Activated naive CD8-positive, alpha-beta T cell treated with anti-CD3 and anti-CD28 coated beads for 36 hours (primary cell): ENCODE measurements at places on chromosomes 12 and 14.

- no peak for DNase-seq
These were observed 115.3 kb upstream of the CPSF6 start for GRCh38 chr12:69123919-69124638.

DNA sequence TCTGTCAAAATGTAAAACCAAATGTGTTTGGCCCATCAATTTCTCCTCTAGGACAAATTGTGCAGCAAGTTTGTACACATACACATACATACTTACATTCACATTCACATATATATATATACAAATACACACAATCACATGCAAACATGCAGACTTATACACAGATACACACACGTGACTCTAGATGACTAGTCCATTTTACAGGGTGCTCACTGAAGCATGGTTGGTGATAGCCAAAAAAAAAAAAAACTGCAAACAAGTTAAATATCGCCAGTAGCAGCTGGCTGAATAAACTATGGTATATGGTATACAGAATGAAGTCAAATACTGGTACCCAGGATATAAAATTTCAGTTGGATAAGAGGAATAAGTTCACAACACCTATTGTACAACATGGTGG is 77.9 kb downstream of the SLC25A21 start:
- no peak for DNase-seq

DNA sequence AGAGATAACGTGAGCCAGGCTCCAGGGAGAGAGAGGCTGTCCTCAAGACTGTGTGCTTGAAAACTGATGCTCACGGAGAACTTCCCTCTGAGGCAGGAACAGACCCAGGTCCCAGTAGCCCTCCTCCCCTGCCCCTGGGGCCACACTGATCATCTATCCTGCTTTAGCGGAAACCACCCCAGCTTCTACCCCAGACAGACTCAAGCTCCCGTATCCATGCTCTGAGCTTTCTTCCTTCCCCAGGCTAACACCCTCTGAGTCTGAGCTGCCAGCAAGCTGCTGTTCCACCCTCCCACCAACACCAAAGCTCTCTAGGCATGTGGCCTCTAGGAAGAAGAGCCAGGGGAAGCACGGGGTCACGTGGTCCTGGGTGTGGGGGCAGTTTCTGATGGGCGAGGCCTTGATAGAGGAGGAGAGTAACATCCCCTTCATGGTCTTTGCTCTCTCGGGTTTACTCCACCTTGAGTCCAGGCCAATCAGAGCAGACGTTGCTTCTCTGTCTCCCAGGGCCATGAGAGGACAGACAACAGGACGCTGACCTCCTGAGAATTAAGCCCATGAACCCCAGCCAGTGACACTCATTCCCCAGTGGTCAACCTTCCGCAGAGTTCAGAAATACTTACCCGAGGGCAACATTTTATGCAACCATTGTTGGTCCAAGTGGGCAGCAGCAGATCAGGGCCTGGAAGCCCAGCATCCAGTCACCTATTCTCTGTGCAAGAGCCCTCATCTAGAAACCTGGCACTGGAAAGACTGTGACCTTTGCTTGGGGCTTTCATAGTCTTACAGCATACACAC is 1.4 kb downstream of the PCK2 start:
- DNase-seq: peak; percentile 79

GRCh38 chr12:24931666-24932405 is 17.1 kb downstream of the BCAT1 start:
- DNase-seq: no peak

- DNase-seq: no peak
These were observed 35.4 kb upstream of the ATP23 start for GRCh38 chr12:57905812-57906475.

DNA sequence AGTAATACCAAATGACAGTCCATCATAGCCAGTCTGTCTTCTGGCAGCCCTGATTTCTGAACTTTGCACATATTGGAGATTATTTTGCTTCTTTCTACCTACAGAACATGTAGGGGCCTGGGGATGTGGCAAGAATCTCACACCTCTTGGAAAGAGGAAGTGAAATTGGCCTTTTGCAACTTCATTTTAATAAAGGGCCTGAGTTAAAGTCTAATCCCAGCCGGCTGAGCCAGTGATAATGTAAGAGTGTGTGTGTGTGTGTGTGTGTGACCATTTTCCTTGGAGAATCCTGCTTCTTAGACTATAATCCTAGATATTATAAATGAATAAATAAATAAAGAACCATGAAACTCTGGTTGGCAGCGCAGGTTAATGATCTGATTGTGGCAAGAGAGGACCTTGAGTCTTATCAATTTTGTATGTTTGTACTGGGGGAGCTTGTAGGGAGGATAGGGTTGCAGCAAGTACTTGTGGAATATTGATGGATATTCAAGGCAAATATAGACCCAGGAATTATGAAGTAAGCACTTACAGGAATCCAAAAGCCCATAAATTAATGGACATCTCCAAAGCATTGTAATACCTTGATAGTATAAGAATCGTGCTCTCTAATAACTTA is 233.2 kb upstream of the AMIGO2 start:
- DNase-seq: no peak

DNA sequence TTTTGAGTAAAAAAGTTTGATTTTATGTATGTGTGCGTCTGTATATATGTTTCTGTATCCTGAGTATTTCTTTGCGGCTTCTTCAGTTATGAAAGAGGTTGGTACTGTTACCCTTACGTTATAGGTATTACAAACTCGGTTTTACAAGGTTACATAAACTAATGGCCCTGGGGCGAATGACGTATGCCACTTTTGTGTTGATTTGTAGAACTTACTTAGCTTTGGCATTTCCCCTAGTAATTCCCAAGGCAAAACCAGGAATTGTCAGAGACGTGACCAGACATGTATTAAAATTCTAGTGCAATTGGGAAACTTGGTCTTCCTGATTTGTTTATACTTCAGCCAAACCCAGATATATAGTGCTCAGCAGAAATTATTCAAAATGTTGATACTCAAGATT is 93.3 kb downstream of the DUSP16 start:
- DNase-seq: no peak
